NCI-H510A (cell line): ENCODE measurements at places on chromosomes 6 and 20.

DNA sequence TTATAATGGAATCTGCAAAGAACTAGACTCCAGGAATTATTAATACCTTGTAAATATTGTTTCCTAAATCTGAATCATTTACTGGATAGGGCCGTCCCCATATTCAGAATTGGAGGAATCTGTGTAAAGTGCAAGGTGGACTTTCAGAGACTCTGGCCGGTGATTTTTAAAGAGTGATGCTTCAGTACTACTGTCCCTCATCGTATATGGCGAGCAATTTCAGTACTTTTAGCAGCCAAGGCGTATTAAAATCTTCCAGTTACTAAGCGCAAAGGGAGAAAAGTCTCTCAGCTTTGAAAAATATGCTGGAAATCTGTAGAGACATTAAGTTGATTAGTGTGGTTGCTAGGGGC is 483 bp downstream of the SMIM26 start:
- DNase-seq = no peak

GRCh38 chr20:63653041-63653973 is at the start of gene STMN3:
TSS of gene STMN3 (minus strand) at chr20:63653424. CDS start at chr20:63653345, 79 bp downstream.
- peak; percentile 95 for DNase-seq

GRCh38 chr6:21171801-21172200 is 421.8 kb upstream of the SOX4 start:
- DNase-seq = no peak

- no peak for DNase-seq
Measured at GRCh38 chr20:43438578-43439316, 18.9 kb upstream of the SRSF6 start.

- no peak for DNase-seq
Measured at GRCh38 chr6:84453499-84453898, 226.1 kb upstream of the CEP162 start.

DNA sequence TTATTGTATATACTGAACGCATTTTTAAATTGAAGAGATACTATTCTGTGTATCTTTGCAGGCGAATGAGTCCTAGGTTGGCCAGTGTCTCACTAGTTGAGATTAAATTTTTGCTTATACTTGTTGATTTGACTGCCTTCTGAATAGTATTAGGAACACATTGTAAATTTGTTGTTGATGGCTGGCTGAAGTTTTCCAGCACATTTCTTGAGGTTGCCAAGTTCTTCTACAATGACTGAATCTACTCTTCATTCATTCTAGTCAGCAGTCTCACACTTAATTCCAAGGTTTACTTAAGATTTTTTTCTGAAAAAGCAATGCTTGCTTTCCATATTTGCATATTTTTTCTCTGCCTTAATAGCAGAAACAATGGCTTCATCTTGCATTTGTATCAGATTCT is 151.7 kb downstream of the ZFAND3 start:
- no peak for DNase-seq
